Mammary epithelial cell (primary cell): ENCODE measurements at places on chromosomes 5 and 9. TPM values are rescaled to one million over a fixed set of nuclear protein-coding genes. Genes with fewer than 3 reads are reported as not detected.
A peak's percentile ranks its signal among the peaks of the same experiment; 100 is the strongest.

GRCh38 chr5:3642231-3642630 lies 46.6 kb downstream of the IRX1 start:
- DNase-seq, result no peak

DNA sequence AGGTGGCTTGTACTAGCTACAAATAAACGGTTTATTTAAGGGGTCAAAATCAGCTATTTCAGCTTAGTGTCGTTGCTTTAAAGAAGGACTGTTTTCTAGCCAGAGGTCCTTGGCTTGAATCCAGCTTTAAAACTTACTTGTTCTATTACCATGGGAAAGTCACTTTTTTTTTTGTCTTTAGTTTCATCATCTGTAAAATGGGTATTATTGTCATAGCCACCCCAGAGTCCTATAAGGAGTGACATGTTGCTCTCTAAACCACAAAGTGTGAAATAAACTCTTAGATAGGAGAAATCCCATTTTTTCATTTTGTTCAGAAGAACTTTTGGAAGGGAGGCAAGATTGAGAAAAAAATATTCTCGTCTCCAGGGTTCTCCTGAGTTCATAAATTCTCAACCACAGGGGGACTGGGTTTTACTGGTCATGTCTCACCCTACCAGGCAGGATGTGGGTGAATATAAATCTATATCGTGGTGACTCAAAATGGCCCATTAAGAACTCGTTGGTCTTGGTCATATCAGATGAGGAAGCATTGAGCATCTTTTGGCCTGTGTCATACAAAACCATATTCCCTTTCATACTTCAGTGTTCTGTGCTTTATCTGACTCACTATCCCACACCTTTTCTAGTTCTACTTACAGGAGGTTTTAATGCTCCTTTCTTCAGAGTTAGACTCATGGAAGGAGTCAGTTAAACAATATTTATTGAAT lies 202.7 kb upstream of the NR3C1 start:
- DNase-seq, result peak; percentile 72

DNA sequence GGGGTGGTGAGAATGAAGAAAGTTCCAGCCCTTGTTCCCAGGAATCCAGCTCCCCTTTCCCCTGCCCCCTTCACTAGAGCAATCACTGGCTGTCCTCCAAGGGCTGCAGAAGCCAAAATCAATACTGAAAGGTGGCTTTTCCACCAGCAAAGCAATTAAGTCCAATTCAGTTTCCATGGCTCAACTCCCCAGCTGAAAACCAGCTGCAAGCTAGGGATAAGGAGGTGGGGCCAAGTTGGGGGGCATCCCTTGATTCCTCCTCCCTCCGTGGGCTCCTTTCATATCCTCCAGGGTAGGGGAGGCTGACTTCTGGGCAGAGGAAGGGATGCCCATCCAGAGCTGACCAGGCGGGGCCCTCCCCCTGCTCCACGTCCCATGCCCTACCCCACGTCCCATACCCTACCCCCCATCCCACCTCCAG lies 22.7 kb downstream of the CAMK2A start:
- no peak for DNase-seq

DNA sequence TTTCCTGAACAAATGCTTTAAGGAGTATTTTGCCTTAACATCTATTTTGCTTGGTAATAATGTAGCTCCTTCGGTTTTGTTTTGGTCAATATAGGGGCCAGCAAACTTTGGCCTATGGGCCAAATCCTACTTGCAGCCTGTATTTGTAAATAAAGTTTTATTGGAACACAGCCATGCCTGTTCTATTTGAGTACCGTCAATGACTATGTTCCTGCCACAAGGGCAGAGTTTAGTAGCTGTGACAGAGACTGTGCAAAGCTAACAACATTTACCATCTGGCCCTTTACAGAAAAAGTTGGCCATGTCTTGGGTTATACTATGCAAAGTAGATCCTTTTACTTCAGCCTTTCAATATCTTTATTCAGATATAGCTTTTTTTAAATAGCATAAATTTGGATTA lies 113.4 kb downstream of the NR3C1 start:
- DNase-seq, result no peak

CFAP157 gene
- not detected for total RNA-seq

- no peak for DNase-seq
Observed at GRCh38 chr5:4924577-4924976, 215.6 kb upstream of the ADAMTS16 start.

GRCh38 chr5:45491368-45491767 lies 204.8 kb downstream of the HCN1 start:
- no peak for DNase-seq
